AG08395 (cell line): ENCODE measurements at places on chromosomes 7 and 10.

DNA sequence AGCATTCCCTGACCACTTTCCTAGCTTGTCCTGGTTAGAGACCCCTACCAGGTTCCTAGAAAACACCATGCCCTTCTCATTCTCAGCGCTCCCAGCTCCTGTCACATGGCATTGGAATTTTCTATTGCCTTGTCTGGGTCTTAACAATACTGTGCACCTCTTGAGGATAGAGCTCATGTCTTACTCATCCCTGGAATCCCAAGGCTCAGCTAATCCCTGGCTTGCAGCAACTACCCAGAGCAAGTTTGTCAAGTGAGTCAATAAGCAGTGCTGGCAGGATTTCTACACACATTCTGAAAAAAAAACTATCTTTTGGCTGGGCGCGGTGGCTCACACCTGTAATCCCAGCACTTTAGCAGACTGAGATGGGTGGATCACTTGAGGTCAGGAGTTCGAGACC lies 11.7 kb upstream of the PRDX3 start:
- DNase-seq, result peak; percentile 95

DNA sequence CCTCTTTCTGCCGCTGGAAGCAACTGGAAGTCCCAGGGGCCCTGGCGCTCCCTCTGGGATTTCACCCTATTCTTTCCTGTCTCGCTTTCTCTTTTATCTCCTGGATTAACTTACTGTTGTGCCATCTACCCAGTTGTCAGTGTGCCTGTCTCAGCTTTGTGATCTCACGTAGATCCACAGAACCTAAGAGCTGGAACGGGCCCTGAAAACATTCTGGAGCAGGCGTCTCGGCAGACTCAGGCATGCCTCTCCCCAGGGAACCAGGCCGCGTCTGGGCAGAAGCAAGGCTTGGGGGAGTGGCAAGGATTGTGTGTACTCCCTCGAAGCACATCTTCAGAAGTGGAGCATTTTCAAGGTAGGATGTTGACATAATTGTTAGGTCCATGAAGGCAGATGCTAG lies 87.2 kb downstream of the KCNMA1 start:
- DNase-seq, result no peak

- no peak for DNase-seq
Measured at GRCh38 chr7:24108906-24109376, 175.0 kb upstream of the NPY start.

DNA sequence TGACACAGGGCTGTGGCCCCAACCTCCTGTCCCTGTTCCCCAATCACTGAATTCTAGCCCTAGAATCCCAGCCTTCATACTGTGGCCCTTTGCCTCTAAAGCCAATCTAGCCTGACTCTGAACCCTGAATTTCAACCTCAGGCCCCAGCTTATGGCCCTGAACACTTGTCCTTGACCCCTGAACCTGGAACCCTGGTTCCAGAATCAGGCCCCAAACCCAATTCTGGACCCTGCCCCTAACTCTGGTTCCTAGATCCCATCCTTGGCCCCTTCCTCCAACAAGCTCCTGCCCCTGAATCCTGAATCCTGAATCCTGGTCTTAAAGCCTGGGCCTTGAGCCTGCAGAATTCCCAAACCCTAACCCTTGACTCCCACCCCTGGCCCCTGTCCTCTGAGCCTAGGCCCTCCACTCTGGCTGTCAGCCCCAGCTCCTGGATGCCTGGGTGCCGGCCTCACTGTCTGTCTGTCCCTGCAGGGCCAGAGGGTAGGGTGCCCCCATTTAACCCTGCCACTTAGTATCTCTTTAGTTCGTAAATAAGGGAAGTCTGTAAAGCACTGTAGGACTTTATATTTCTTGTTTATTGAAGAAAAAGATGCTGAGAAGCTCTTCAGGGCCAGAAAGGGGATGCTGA lies 1.3 kb downstream of the INPP5A start:
- DNase-seq, result no peak

DNA sequence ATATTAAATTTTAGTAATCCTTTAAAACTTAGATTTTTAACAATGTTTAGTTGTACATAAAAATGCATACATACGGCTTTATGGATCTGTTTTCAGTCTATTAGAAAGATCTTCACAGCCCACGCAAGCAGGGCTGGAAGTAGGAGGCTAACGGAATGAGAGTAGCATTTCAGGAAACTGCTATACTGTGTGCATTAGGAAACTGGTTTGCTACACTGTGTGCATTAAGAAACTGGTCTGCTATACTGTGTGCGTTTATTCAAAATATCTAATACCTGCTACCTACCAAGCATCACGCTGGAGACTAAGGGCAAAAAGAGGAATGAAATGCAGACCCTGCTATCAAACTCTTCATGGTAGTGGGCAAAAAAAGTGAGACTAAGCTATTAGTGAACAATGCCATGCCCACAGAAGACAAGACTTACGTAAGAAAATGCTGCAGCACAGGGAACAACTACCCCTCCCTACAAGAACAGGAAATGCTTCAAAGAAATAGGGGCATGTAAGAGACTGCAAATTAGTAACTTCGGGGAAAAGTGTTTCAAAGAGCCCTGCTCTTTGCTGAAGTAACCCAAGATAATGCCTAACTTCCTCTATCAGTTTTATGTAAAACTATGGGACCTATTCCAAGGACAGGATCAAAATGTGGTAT lies 11.3 kb downstream of the RAB11FIP2 start:
- no peak for DNase-seq

DNA sequence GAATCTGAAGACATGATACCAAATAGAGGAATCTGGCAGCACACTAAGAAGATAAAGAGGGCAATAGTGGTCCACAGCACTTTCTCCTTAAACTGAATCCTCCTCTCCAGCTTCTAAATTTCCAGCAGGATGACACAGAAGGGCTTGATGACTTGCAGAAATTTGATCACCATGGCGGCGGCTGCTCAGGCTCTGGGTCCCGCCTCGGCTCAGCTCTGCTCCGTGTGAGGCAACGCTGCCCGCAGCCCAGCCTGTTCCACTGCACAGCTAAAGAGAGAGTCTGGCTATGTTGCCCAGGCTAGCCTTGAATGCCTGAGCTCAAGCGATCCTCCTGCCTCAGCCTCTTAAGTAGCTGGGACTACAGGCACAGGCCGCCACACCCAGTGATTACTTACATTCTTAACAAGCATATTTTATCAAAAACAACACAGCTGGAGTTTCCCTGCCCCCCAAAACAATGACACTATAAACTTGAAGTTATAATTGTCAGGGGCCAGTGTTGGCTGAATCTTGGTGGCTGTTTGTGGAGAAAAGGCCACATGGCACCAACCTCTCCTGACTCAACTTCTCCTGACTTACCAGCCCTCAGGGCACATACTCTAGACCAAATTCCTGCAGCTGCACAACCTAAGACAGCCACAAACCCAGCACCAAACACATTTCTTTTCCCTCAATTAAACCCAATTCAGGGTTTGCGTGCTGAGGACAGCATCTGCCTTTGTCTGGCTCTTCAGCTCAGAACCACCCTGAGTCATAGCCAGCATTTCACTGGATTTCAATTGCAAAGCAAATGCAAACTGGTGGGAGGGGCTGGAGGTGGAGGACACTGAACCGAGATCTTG lies 11.6 kb upstream of the TNPO3 start:
- DNase-seq, result peak; percentile 86

GRCh38 chr10:76549171-76549570 lies 1088.4 kb downstream of the KCNMA1 start:
- DNase-seq, result no peak

DNA sequence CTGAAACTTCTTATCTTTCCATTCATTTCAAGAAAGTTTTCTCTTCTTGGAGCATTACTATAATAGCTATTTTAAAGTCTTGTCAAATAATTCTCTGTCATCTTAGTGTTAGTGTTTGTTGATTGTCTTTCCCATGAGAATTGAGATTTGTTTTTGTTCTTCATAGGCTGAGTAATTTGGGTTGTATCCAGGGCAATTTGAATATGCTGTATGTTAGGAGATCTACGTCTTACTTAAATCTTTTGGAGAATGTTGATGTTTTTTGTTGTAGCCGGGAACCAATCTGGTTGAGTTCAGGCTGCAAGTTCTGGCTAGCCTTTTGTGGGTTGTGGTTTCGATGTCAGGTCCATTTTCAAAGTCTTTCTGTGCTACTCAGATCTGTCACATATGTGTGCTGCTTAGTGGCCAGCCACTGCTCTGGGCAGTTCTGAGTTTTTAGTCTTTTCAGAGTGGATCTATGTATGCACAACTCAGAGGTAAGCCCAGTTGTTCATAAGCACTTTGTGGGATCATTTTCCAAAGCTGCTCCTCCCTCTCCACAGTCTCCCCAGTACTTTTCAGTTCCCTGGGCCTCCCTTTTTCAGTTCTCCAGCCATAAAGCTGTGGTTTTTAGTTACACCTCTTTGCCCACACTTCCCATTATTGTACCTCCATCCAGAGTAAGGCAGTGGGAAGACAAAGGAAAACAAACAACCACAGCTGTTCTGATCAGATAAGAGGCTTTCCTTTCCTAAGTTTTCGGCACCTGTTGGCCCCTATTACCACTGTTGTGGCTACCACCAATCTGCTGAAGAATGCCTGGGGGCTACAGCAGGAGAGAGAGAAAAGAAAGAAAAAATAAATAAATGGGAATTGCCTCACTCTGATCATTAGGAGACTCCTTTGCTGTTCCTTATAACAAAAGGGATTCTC lies 4.7 kb upstream of the CCNJ start:
- no peak for DNase-seq

DNA sequence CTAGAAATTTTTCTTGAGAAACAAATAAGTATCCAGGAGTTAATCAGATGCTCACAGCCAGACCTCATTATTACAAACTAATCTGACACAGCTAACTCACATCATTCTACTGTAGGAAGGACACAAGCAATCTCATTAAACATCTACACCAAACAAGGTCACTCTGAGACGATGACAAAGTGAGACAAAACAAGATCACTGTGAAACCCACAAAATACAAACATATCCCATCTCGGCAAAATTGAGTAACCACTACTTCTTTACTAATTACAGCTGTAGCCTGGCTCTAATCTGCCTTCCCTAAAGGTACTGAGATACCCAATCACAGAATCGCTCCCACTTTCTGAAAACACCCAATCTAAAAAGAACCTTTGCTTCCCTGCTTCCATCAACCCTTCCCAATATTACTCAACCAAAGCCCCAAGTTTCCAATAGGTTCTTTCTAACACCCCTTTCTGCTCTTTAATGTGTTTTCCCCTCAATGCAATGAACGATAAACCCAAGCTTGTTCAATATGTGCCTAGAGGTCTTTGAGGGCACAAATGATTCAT lies 26.9 kb downstream of the CCDC6 start:
- no peak for DNase-seq

DNA sequence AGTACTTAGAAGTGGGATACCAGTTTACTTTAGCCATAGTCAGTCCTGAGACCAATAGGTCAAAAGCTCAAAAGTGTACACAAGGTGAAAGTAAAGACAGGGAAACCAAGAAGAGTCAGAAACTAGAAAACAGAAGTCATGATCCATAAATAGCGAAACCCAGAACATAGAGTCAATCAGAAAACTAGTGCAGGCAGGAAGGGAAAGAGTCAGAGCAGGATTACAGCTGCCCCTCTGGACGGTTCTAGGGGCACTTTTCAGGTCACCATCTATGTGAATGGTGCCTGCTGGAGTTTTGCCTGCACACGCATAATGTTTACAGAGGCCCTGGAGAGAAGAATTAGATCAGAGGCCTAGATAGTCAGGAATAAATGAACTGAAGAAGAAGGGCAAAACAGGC lies 22.4 kb upstream of the DMTF1 start:
- no peak for DNase-seq

DNA sequence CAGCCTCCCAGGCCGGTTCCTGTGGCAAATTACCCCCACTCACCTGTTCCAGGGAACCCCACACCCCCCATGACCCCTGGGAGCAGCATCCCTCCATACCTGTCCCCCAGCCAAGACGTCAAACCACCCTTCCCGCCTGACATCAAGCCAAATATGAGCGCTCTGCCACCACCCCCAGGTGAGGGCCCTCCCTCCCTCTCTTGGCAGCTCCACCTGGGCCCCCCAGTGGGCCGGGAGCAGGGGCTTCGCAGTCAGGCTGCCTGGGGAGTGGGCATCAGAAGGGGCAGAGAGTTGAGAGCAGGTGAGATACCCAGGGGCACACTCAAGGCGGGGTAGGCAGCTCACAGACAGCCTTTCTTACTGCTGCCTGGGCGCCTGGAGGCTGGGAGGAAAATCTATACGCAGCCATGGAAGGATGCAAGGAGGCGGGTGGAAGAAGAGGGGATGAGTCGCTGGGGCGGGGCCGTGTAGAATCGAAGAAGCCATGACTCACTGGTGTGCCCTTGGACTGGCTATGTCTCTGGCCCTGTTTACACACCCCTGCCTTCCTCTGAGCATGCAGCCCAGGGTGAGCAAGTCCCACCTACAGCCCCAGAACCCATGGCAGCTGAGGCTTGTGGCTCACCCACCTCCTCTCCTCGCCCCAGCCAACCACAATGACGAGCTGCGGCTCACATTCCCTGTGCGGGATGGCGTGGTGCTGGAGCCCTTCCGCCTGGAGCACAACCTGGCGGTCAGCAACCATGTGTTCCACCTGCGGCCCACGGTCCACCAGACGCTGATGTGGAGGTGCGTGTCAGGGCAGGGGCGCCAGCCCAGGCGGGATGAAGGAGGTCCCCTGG lies 48.6 kb upstream of the PPIF start:
- DNase-seq, result peak; percentile 97

- no peak for DNase-seq
Measured at GRCh38 chr10:86234107-86234506, 132.5 kb downstream of the GRID1 start.

GRCh38 chr7:102451371-102452054 lies 13.2 kb downstream of the ALKBH4 start:
- no peak for DNase-seq

- DNase-seq, result no peak
Measured at GRCh38 chr7:111330235-111330523, 232.1 kb downstream of the IMMP2L start.

- no peak for DNase-seq
Measured at GRCh38 chr10:61172182-61172926, 228.4 kb upstream of the RHOBTB1 start.

- no peak for DNase-seq
Measured at GRCh38 chr7:54161621-54162020, 380.6 kb upstream of the VSTM2A start.

DNA sequence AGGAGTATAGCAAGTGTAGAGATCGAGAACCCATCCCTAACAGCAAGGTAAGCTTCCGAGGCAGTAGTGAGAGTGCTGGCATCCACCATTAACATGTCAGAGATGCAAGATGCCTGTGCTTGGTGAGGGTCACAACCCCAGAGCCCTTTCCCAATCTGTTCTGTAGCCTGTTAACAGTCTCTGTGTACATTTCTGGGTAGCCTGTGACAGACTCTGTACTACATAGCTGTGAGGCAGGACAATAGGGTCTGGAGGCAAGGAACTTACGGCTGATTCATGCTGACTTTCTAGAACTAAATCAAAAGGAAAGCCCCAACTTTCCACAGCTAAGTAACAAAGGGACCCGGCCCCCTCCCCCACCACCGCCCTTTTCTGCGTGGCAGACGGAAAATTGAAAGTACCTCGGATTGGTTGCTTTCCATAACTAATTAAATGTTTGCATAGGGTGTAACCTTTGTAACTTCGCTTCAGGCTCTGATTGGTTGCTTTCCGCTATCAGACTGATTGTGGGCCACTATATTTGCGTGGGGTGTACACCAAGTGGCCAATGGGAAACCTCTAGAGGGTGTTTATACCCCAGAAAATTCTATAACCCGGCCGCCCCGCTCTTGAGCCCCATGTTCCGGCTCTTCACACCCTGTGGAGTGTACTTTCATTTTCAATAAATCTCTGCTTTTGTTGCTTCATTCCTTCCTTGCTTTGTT lies 1.4 kb upstream of the TMEM168 start:
- no peak for DNase-seq
